ENCODE measurements at places on chromosomes 11 and 22.
A peak's percentile ranks its signal among the peaks of the same experiment; 100 is the strongest.

- DNase-seq, result no peak
These were observed 61.0 kb downstream of the ISX start for GRCh38 chr22:35126993-35127392.

DNA sequence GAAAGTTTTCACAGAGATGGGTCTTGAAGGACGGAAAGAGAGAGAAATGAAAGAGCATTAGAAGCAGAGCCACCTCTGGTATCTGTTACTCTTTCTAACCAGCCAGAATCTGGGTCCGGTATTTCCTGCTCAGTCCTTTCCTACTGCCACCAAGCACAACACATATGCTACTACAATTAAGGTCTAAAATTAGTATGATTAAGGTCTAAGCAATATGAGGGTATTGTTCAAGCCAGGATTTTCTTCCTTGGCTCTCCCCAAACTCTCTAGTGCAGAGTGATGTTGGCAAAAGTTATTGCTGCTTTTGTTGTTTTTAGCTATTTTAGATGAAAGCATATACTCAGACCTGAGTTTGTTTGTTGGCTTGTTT lies 59.2 kb upstream of the EED start:
- no peak for DNase-seq

DNA sequence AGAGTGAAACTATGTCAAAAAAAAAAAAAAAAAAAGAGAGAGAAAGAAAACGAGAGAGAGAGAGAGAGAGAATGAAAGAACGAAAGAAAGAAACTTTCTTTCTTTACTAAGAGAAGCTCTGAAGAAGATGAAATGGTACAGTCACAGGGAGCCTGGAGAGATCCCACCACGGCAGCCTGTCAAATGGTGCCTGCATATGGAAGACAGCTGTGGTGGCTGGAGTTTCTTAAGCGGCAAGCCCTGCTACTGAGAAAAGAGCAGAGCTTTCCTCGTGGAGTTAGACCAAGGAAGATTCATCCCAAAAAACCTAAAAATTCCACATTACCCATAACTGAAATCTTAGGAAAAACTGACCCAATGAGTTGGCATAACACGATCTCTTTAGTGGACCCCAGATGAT lies 66.7 kb downstream of the MICAL3 start:
- no peak for DNase-seq

- DNase-seq, result no peak
These were observed 124.0 kb downstream of the ME3 start for GRCh38 chr11:86548271-86548917.

GRCh38 chr11:104191124-104191523 lies 27.2 kb upstream of the PDGFD start:
- DNase-seq, result no peak

- no peak for DNase-seq
These were observed 66.7 kb upstream of the LINC01488 start for GRCh38 chr11:69414773-69415187.

DNA sequence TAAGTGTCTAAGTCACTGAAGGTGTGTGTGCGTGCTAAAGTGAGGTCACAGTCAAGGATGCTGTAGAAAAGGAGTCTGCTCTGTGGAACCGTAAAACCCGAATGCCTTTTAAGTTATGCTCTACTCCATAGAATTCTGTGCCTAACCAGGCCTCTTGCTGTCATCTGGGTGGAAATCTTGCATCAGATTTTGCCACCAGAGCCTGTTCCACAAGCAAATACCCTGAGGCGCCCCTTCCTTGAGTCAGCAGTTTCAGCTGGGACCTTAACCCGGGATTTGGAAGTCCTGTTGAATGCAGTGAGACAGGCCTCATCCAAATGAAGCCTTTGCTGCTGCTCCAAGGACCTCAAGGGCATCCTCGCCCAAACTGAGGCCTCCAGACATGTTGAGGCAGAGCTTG lies 109.8 kb downstream of the WNT11 start:
- DNase-seq, result no peak

- DNase-seq, result no peak
These were observed 356.2 kb downstream of the GRM5 start for GRCh38 chr11:88709567-88709966.

GRCh38 chr11:39367534-39367933 lies 2091.9 kb downstream of the LRRC4C start:
- no peak for DNase-seq

- no peak for DNase-seq
These were observed 977.0 kb upstream of the CHORDC1 start for GRCh38 chr11:91199866-91200265.

- peak; percentile 16 for DNase-seq
These were observed 12.7 kb upstream of the ARHGEF17 start for GRCh38 chr11:73295241-73295995.

DNA sequence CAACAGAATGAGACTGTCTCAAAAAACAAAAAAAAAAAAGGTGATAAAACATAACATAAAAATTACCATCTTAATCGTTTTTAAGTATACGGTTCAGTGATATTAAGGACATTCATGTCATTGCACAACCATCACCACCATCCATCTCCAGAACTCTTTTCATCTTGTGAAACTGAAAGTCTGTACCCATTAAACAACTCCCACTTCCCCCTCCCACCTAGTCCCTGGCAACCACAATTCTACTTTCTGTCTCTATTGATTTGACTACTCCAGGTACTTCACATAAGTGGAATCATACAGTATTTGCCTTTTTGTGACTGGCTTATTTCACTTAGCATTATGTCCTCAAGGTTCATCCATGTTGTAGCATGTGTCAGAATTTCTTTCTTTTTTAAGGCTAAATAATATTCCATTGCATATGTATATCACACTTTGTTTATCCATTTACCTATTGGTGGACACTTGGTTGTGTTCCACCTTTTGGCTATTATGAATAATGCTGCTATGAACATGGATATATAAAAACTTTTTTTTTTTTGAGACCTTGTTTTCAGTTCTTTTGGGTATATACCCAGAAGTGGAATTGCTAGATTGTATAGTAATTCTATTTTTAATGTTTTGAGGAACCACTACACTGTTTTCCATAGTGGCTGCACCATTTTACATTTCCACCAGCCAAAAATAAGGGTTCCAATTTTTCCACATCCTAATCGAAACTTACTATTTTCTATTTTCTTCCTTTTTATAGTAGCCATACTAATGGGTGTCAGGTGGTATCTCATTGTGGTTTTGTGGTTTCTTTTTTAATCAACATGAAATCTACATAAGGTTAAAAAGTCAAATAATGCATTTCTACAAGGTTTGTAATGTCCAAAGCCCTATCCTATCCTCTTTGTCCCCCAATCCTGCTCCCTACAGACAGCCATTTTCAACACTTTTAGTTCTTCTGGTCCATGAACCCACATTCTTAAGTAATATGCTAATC lies 23.4 kb upstream of the PIK3C2A start:
- DNase-seq, result no peak

DNA sequence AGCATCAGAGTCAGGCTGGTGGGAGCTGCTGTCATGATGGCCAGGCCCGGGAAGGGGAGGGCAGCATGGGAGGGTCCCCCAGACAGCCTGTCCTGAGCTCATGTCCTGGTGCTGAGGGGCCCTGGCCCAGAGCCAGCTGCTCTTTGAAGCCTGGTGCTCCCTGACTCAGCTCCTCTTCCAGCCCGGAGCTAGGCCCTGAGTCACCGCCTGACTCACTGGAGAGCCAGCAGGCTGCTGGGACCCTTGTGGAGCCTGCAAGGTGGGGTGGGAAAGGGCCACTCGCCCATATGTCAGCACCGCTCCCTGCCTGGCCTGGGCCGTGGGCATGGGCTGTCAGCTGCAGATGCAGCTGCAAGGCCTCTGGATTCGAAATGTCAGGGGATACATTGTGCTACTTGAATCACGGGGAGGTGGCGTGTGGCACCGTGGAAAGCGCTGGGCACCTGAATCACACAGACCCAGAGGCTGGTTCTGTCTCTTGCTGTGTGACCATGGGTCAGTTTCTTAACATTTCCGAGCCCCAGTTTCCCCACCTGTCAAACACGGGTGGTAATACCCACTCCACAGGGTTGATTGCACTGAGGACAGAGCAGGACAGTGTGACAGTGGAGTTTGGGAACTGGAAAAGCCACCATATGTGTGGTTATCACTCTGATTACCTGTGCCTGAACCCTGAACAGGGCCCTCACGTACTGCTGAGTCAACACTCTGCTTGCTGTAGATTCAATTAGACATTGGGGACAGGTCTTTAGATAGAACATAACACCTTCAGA lies 4.4 kb downstream of the CACNA1I start:
- DNase-seq, result no peak

GRCh38 chr11:45560155-45560912 lies 105.1 kb downstream of the CHST1 start:
- no peak for DNase-seq

DNA sequence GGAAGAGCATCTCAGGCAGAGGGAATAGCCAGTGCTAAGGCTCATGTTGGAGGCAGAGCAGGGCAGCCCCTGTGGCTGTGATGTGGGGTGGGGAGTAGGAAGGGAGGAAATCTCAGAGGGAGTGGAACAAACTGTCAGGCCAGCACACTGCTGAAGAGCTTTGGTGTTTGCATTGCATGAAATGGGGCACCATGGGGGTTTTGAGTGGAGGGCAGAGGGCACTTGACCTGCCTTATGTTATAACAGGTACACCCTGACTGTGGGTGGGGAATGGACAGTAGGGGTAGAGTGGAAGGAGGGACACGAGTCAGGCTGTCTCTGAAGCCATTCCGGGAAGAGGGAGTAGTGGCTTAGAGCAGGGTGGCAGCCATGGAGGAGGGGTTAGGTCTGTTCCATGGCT lies 24.0 kb downstream of the PRDM11 start:
- no peak for DNase-seq

GRCh38 chr22:31922534-31922933 lies 21.8 kb upstream of the YWHAH start:
- no peak for DNase-seq

DNA sequence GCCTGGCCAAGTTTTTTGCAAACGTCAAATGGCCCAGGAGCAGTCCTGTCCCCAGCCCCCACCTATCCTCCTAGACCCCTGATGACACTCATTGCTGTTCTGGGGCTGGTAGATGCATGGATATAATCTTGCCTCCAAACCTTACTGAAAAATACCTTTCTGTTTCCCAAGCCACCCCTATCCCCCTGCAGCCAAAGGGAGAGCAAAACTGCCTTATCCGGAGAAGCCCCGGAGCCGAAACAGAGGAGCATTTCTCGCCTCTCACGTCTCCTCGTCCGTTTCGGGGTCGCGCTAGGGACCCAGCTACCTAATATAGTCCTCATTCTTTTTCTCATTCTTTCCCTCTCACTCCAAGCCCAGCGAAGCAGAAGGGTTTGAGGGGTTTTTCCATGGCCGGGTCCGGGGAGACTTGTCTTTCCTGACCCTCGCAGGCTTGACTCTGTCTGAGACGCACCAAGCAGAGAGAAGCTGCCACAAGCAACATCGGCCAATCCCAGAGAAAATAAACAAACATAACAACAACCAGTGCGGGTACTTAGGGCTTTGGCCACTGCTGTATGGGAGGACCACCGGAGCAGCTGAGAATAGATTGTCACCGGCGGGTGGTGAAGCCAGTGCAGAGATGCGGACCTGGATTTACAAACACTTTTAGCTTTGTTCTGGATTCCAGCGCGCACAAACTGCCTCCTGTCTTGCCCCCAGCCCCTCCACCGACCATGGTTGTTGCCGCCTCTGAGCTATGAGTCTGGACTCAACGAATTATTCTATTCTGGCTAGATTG lies 1.6 kb downstream of the BSX start:
- DNase-seq, result no peak

DNA sequence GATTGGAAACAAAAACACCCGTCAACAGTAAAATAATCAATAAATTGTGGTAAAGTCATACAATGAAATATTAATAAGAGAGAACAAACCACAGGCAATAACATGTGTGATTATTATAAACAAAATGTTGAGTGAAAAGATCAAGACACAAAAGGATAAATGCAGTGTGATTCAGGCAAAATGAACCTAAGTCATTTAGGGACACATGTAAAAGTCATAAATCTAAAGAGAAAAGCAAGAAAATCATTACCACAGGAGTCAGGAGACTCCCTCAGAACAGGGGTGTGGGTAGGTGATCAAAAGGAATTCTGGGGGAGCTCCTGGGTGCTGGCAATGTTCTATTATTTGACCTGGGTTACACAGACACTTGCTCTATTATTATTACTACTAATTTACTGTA lies 47.9 kb upstream of the PPP2R1B start:
- no peak for DNase-seq

DNA sequence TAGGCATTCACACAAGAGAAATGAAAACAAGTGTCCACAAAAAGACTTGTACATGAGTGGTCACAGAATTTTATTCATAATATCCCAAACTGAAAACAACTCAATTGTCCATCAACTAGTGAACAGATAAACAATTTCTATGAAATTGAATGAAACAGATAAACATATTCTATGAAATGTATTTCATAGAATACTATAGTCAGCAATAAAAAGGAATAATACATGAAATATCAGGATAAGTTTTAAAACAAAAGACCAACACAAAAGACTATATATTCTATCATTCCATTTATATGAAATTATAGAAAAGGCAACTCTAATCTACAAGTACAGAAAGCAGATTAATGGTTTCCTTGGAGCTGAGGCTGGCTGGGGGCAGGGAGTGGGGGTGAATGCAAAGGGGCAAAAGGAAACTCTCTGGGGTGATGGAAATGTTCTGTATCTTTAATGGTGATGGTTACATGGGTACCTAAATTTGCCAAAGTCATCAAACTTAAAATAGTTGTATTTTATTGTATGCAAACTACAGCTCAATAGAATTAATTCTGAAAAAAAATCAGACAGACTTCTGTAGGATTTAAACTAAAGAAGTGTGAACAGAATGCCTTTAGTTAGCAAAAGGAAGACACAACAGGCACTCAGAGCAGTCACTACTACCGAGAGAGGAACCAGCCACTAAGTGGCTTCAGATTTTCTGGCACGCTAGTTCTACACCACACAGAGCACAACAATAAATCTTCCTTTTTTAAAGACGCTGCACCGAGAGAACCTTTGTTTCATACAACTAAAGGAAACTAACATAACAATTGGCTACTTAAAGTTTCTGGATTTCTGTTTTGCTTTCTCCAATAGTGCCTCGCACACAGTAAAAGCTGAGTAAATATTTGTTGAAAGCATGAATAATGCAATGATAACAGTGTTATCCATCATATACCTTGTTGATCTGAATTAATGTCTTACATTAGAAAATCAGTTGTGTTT lies 15.4 kb downstream of the CCDC34 start:
- DNase-seq, result no peak

Data from GF-D8 (cell line).